CD4-positive, alpha-beta T cell treated with Interleukin-1 beta for 1 hour (primary cell): ENCODE measurements at places on chromosomes 11 and 22.

DNA sequence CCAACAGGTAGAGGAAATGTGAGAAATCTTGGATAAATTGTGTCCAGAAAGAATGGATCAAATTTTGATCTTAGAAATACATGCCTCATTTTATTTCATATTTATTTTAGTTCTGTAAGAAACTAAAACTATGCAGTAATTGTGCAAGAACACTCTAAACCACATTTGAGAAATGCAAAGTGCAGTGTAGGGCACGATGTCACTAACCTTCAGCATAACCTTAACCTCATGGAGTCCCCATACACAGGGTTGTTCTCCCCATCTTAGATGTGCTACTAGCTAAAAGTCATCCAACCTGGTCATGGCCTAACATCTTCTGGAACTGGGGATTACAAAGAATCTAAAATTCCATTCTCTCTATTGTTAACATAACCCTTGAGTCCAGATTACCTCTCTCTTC, 48.4 kb upstream of the ARHGAP42 start:
- no peak for DNase-seq

DNA sequence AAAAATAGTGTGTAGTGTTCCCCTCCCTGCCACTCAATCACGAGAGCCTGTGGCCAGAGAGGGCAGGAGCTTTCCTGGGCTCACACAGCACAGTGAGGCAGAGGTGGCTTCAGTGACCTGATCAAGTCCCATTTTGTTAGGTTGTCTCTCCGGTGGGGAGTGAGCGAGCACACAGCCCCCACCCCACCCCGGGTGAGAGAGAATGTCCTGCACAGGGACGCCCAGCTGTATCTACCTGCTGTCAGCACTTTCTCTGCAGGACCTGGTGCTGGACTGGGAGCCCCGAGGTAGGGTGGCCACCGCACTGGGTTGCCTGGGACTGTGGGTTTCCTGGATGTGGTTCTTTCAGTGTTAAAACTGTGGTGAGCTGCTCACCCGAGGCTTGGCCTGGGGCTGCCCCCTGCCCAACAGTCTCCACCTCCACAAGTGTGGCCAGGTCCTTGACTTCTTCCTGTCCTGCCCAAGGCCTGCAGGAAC, 6.1 kb downstream of the CAPN5 start:
- DNase-seq: no peak

- DNase-seq: no peak
These were observed 10.9 kb downstream of the TMPRSS5 start for GRCh38 chr11:113695207-113695606.

- DNase-seq: no peak
These were observed 11.2 kb downstream of the OR8D1 start for GRCh38 chr11:124302347-124303125.

- DNase-seq: no peak
These were observed 3.7 kb downstream of the ACAD8 start for GRCh38 chr11:134257101-134257500.

DNA sequence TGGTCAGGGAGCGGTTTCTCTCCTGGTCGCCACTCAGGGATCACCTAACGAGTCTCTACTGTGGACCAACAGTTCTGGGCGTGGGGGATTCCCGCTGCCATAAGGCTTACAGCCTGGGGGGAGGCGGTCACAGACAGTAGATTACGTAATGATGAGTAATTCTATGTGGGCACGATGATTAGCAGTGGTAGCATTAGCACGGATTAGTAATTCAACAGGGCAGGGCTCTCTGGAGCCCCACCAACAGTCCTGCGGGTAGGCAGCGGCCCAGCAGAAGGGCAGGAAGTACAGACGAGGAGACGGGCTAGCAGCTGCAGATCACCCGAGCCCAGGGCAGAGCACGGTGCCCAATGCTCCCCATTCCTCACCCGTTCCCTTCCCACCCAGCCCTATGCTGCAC, 3.6 kb downstream of the SHISAL1 start:
- no peak for DNase-seq
